ENCODE measurements at places on chromosomes 16 and 17.
A peak's percentile ranks its signal among the peaks of the same experiment; 100 is the strongest.

GRCh38 chr17:19317359-19318095 is 45.0 kb downstream of the B9D1 start:
- peak; percentile 67 for DNase-seq

- no peak for DNase-seq
Observed at GRCh38 chr17:13863436-13863835, 205.9 kb upstream of the COX10 start.

GRCh38 chr17:40632216-40632615 is 15.4 kb downstream of the SMARCE1 start:
- no peak for DNase-seq

GRCh38 chr16:2487903-2488531 is 13.1 kb downstream of the TBC1D24 start:
- DNase-seq, result no peak

DNA sequence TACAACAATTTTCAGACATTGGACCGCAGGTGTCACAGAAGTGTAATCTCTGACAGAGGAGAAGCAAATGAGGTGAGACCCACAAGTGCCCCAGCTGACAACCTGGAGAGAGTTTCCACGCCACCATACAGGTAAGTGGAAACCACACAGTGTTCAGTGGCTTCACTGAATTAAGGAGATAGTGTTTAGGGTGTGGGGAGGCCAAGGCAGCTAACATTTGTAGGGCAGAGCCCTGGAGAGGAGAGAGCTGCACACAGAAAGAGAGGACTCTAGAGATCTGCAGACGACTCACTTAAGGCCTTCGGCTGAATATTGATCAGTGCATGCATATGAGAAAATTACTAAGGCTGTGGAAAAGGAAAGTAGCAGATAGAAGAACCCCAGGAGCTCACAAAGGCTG is 228.9 kb upstream of the TNRC6C start:
- no peak for DNase-seq

- no peak for DNase-seq
Observed at GRCh38 chr16:3377917-3378316, 22.2 kb downstream of the OR2C1 start.

DNA sequence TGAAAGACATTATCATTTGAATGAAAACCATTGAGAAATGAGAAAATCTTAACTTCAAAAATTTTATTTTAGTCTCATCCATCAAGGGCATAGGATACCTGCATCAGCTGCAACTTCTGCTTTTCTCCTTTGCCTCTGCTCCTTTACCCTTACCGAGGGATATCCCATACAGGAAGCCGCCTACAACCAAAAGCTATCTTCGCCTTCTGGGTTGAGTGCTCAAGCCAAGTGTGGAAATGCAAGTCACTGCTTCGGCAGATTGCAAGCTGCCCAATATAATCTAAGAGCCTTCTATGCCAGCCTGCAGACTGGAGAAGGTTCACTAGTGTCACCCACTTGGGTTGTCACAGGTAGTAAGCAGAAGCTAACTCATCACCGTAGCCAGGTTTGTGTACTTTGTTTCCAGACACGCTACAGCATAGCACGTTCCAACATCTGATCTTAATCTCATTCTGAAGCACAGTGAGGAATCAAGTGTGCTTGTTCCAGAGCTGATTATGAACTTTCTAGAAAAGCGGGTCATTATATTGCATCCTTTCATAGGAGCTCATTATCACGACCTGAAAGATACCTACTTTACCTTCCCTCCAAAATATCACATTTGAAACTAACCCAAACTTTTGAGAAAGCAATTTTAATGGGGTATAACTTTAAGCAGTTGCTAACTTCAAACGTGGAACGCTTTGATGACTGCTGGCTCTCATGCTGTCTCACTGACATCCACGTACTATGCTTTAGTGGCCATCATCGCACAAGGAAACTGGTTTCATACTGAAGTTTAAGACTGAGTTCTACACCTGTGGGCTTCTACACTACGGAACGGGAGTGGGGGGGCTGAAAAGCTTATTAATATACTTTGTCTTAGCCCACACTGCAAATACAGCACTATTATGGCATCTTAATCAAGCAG is 8.0 kb upstream of the UNK start:
- DNase-seq, result no peak

- DNase-seq, result no peak
Observed at GRCh38 chr16:12468552-12468951, 335.1 kb downstream of the CPPED1 start.

DNA sequence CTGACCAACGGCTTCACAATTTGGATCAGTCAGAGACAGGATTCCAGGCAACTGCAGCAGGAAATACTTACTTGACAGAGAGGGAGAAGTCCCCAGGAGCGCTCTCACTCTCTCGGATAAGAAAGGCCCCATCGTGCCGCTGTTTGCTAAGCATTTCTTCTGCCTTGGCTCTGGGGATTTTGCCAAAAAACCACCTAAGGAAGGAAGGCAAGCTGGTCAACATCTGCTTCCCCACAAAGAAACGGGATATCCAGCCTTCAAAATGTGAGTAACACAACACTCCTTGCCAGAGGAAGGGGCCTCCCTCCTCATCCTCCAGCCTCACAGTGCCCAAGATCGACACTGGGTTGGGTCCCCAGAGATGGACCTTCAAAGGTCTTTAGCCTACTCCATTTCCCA is 36.6 kb upstream of the SLC25A19 start:
- DNase-seq, result no peak

GRCh38 chr17:82697808-82698064 is 762 bp downstream of the RAB40B start:
- no peak for DNase-seq

- DNase-seq, result no peak
Observed at GRCh38 chr16:53078247-53078646, 23.5 kb downstream of the CHD9 start.

DNA sequence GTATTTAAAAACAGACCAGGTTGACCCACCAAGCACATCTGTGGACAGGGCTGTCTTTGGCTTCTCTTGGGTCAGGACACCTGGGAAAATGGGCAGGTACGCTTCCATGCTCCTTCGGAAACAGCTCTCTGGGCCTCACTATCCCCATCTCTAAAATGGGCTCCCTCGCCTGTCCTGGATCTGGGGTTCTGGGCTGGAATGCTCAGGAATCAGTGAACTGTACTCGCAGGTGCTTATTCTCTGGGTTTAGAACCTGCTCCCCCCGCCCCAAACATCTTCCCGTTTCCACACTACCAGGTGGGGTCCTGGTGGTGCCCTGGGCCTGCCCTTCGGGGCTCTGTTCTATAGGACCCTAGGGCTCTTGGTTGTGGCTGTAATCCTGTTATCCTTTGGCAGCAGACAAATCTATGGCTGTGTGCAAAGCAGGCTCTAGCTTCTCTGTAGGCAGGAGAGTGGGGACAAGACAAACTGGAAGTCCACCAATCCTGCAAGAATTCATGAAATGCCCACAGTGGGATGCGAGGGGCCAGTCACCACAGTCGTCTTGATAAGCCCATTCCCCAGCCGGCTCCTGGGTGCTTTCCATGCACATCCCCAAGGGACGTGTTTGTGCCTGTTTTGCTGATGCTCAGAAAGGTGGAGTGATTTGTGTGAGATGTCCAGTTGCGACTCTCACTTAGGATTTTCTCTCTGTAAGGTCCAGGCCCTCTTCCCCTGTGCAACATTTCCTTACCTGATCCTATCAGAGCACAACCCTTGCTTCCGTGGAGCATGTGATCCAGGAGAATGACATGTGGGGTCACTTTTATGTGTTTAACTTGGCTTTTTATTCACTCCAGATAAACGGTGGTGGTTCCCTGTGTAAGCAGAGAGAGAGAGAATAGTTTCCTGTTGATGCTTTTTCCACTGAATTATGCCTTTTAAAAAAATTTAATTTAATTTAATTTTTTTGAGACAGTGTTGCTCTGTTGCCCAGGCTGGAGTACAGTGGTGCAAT is 37.2 kb downstream of the HAPSTR1 start:
- DNase-seq, result no peak

GRCh38 chr17:17325228-17325627 is 22.1 kb downstream of the NT5M start:
- DNase-seq, result no peak

- no peak for DNase-seq
Observed at GRCh38 chr17:77231076-77231871, 90.5 kb downstream of the SEC14L1 start.

DNA sequence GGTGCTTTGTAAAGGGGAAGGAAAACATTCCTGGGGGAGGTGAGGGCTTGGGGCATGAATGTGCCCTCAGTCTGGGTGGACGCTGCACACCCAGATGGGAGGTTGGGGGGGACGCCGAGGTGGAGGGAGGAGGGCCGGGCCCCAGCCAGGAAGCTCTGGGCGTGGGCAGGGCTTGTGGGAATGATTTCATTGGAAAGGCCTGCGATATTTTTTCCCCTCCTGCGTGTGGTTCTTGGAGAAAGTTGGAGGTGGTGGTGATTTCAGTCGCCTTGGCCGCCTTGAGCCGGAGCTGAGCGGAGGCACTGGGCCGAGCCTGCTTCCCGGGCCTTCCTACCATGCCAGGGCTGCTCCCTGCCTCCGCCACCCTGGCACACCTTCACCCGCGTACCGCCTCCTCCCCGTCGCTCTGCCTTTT is 26.4 kb upstream of the CLEC18A start:
- peak; percentile 65 for DNase-seq

DNA sequence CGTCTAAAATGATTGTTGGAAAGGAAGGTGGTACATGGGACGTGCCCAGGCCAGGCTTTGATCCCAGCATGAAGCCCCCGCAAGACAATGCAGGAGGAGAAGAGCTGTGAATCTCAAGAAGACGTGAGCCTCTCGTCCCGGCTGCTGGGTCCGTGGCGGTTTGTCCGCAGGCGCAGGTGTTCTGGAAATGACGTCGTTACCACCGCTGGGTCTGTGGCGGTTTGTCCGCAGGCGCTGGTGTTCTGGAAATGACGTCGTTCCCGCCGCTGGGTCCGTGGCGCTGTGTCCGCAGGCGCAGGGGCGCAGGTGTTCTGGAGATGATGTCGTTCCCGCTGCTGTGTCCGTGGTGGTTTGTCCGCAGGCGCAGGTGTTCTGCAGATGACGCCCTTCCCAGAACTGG is 14.1 kb downstream of the SPG7 start:
- DNase-seq, result no peak

DNA sequence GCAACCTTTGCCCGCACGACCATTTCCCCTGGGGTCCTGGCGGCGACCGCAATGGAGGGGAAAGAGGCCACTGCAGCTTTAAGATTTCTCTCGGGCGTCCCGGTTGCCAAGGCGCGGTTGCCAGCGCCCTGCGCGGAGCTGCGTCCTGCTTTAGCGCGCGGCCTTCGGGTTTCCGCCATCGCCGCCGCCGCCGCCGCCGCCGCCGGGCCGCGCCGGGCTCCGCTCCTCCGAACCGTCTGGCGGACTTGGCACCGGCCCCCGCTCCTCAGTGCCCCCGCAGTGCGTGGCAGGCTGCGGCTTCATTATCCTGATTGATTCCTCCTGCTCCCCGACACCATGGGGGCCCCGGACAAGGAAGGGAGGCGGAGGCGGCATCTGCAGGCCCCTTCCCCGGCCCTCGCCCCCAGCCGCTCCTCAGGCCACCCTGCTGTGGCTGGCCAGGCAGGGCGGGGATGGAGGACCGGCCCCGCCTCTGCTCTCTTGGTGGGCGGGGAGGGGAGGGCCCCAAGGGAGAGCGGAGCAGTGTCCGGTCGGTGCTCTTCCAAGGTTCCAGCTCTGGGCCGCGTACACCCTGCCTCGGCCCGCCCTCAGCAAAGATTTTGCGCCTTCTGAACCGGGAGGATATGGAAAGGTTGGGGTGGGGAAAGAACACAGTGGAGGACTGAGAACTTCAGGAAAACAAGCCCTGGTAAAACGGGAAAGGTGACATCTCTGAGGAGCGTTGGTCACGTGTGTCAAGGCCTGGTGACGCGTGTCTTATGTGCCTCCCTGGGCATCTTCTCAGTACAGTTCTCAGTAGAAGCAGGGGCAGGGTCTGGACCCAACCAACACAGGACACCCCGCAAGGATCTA is 34.0 kb downstream of the NEUROD2 start:
- DNase-seq, result no peak

- no peak for DNase-seq
Observed at GRCh38 chr17:35875072-35875799, 4.9 kb downstream of the CCL5 start.

DNA sequence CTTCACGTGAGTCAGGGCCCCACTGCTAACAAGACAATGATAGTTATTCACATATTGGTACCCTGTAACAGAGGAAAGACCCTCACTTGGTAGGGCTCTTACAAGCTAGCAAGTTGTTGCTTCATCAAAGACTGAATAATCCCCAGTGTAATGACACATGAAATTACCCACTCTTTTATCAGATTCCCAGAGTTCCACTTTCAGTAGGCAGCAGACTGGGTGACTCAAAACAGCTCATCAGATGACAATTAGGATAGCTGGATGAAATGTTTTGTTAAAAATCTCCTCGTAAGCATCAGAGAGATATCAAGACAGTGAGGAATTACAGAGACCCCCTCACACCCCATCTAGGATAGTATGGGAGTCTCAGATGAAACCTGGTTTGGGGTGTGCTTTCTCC is 6.8 kb upstream of the OR1E2 start:
- DNase-seq, result no peak

DNA sequence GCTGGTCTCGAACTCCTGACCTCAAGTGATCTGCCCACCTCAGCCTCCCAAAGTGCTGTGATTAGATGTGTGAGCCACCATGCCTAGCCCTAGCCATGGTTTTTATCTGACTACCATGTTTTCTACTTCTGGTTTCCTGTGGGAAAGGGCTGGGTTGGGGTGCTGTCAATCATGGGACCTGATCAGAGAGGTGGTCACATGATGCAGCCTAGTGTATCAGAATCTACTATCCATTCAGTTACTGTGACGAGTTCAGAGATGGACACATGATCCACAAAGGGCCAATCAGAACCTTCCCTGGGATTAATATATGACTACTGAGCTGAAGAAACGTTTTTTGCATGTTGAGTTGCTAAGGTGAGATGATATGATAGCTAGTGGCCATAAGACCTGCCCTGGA is 59.1 kb downstream of the ABCC6 start:
- DNase-seq, result no peak

DNA sequence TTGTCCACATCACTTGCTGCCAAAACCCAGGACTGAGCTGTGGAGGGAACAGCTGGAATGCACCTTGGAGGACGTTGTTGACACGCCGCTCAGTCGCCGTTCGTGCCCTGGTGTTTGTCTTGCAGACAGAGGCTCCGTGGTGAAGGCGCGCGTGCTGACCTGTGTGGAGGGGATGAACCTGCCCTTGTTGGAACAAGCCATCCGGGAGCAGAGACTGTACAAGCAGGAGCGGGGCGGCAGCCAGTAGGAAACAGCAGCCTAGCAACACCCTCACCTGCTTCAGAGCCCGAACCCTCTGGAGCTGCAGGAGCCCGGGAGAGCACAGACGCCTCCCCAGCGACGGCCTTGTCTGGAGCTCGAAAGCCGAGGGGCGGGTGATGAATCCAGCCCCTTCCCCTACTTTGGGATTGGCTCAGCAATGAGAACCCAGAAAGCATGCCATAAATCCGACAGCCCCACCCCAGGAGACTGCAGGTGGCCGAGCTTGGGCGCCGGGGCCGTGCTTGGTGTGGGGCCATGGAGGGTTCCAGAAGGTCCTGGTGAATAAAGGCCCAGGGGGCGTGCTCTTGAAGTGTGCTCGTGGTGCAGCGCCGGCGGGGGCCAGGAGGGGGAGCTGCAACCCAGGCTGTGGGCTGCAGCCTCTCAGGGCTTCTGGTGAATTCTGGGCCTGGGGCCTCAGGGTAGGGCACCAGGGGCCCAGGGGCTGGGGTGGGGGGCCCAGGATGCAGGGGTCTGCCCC is 470 bp upstream of the CDK3 start:
- DNase-seq, result no peak

- DNase-seq, result no peak
Observed at GRCh38 chr17:9324864-9325263, 250.8 kb downstream of the STX8 start.
